ENCODE measurements at places on chromosomes 1 and 21.

GRCh38 chr1:203186091-203186445 is 436 bp downstream of the CHI3L1 start:
- DNase-seq, result no peak
- H3K4me1 ChIP-seq, result no peaks in the 10 kb centered on the region
- H3K27ac ChIP-seq, result no peak overlapping the region
- no peaks in the 10 kb centered on the region for H3K27me3 ChIP-seq

- H3K27ac ChIP-seq, result no peak overlapping the region
- DNase-seq, result no peak
- no peaks in the 10 kb centered on the region for H3K36me3 ChIP-seq
- peaks cover 22% of the 10 kb centered on the region for H3K27me3 ChIP-seq
These were observed 48.0 kb downstream of the RHBG start for GRCh38 chr1:156416993-156417392.

- no peaks in the 10 kb centered on the region for H3K36me3 ChIP-seq
- no peak overlapping the region for H3K27ac ChIP-seq
- no peak for DNase-seq
- no peaks in the 10 kb centered on the region for H3K27me3 ChIP-seq
These were observed 10.7 kb downstream of the SH2D2A start for GRCh38 chr1:156805766-156806511.

GRCh38 chr1:81801651-81802456 is 1.1 kb downstream of the ADGRL2 start:
- peaks cover 6% of the 10 kb centered on the region for H3K4me1 ChIP-seq
- no peaks in the 10 kb centered on the region for H3K27me3 ChIP-seq
- DNase-seq, result no peak
- H3K27ac ChIP-seq, result peak overlapping the region; percentile 98
- H3K4me3 ChIP-seq, result peak overlapping the region; percentile 96
- no peaks in the 10 kb centered on the region for H3K36me3 ChIP-seq

- no peak overlapping the region for H3K27ac ChIP-seq
- DNase-seq, result no peak
- no peaks in the 10 kb centered on the region for H3K36me3 ChIP-seq
- H3K27me3 ChIP-seq, result no peaks in the 10 kb centered on the region
- H3K4me3 ChIP-seq, result no peak overlapping the region
These were observed 2.7 kb downstream of the LCE1F start for GRCh38 chr1:152777510-152778137.

DNA sequence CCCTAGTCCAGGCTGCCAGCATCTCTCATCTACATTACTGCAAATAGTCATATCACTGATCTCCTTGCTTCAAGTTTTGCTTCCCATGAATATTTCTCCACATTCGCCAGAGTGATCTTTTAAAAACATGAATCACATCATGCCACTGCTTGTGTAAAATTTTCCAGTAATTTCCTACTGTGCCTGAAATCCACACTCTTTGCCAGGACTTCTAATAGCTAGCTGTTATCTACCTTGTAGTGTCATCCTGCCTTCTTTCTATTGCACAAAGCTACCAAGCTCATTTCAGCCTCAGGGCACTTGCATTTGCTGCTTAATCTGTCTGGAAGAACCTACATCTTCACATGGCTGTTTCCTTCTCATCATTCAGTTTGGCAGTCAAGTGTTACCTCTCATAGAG is 33.9 kb upstream of the ZNF362 start:
- no peaks in the 10 kb centered on the region for H3K27me3 ChIP-seq
- H3K36me3 ChIP-seq, result no peaks in the 10 kb centered on the region
- DNase-seq, result no peak
- no peaks in the 10 kb centered on the region for H3K4me1 ChIP-seq
- H3K27ac ChIP-seq, result no peak overlapping the region
- H3K4me3 ChIP-seq, result no peak overlapping the region

- no peaks in the 10 kb centered on the region for H3K36me3 ChIP-seq
- H3K4me3 ChIP-seq, result no peak overlapping the region
- no peak overlapping the region for H3K27ac ChIP-seq
- H3K27me3 ChIP-seq, result no peaks in the 10 kb centered on the region
These were observed 51.1 kb downstream of the KCNK1 start for GRCh38 chr1:233664804-233665574.

DNA sequence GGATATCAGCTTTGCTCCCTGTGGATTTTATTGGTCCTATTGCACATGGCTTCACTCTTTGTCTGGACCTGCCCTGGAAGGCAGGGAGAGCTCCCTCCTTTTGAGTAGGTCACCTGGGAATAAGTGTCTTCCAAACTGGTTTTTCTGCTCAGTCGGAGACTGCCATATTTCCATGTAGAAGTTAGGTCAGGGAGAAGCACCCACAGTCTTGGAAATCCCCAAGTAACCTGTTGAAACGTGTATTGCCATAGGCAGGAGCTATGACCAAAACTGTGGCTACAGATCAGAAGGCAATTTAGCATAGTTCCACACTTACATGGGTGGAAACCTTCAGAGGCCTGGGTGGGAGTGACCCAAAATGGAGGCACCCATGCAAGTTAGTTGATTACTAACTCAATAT is 3.5 kb upstream of the GNG12 start:
- peak overlapping the region; percentile 28 for H3K27ac ChIP-seq
- no peak overlapping the region for H3K4me3 ChIP-seq
- no peaks in the 10 kb centered on the region for H3K27me3 ChIP-seq
- H3K36me3 ChIP-seq, result no peaks in the 10 kb centered on the region

- DNase-seq, result no peak
- H3K27me3 ChIP-seq, result no peaks in the 10 kb centered on the region
These were observed 261.1 kb downstream of the CAMTA1 start for GRCh38 chr1:7046314-7046713.

DNA sequence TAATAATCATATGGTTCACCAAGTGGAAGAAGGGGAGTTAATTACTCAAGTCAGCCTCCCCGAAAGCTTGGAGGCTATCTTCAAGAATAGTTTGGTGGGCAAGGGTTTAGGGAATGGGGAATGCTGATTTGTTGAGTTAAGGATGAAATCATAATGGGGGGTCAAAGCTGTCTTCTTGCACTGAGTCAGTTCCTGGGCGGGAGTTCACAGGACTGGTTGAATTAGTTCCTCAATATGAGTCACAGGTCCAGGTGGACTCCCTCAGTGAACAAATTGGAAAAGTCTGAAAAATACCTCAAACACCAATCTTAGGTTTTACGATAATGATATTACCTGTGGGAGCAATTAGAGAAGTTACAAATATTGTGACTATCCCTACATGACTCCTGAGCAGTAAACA is 115.2 kb upstream of the COA6 start:
- no peak overlapping the region for H3K4me3 ChIP-seq
- no peaks in the 10 kb centered on the region for H3K27me3 ChIP-seq
- no peak overlapping the region for H3K27ac ChIP-seq

GRCh38 chr1:79711001-79711431 is 704.5 kb upstream of the ADGRL4 start:
- no peaks in the 10 kb centered on the region for H3K27me3 ChIP-seq
- H3K4me1 ChIP-seq, result peaks cover 6% of the 10 kb centered on the region
- no peak overlapping the region for H3K27ac ChIP-seq
- H3K4me3 ChIP-seq, result no peak overlapping the region

Measured in thoracic aorta (tissue), 2 donors.